NCI-H82 (cell line): ENCODE measurements at places on chromosomes 7 and 10.

GRCh38 chr10:3323865-3324498, 151.4 kb upstream of the PITRM1 start:
- no peak for DNase-seq

- DNase-seq: no peak
Observed at GRCh38 chr7:39430441-39430840, 135.8 kb upstream of the YAE1 start.

GRCh38 chr10:27490807-27491206, 13.3 kb upstream of the RAB18 start:
- DNase-seq: no peak

DNA sequence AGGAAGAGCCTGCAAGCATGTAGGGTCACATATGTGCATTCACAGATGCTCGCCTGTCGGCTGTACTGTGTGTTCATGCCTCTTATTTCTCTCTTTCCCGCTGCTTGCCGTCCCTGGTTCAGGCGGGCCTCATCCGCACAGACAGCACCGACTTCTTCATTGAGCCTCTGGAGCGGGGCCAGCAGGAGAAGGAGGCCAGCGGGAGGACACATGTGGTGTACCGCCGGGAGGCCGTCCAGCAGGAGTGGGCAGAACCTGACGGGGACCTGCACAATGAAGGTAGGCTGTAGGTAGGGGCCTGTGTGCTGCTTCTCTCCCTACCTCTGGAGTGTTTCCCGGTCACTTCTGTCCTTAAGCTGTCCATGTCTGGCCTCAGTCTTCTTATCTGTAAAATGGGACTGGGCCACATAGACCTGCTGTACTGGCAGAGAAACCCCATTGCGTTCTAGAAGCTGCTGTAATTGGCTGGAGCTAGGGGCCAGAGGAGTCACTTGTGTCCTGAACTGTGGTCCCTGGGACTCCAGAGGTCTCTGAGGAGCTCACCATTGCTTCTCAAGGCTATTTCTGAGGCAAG, 30.0 kb downstream of the ADAMTS14 start:
- no peak for DNase-seq

DNA sequence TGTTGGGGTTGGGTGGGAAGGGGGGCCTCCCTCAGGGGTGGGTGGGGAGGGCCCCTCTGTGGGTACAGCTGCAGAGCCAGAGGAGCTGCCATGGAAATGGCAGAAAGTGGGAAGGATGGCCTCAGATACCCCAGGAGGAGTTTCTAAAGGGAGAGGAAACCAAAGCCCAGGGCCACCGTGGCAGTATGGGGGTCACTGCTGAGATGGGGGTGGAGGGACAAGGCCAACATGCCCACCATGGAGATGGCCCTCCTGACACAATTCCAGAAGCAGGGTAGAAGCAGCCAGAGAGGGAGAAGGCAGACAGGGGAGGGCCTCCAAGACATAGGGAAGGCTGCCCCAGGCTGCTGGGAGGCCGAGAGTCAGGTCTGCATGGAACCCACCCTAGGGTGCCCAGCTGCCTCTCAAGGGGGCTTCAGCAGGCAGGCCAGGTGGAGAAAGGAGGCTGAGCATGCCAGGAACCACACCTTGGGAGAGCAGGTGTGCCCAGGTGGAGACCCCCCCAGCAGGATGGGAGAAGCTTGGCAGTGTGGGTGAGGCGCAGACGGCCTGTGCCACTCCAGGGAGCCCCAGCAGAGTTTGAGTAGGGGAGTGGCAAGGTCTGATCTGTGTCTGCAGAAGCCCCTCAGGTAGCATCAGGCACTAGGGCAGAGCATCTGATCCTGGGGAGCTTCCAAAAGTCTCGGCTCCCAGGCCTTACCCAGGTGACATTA, 146.8 kb downstream of the ARHGAP22 start:
- DNase-seq: no peak

DNA sequence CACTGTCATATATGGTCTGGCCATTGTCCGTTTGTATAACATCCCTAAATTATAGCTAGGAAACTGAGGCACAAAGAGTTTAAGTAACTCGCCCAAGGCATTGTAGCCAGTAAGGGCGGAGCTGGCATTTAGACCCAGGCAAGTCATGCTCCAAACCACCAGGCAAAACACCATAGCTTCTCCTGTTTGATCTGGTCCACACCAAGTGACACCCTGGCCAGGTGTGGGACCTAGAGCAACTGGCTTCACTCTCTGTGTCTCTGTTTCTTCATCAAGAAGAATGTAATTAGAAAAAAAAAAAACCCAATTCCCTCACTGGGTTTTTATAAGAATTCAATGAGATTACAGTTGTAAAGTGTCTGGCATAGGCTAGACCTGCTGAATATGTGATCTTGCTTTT, 85.2 kb upstream of the AOAH start:
- no peak for DNase-seq

GRCh38 chr7:155311826-155312537, 14.3 kb downstream of the INSIG1 start:
- no peak for DNase-seq

DNA sequence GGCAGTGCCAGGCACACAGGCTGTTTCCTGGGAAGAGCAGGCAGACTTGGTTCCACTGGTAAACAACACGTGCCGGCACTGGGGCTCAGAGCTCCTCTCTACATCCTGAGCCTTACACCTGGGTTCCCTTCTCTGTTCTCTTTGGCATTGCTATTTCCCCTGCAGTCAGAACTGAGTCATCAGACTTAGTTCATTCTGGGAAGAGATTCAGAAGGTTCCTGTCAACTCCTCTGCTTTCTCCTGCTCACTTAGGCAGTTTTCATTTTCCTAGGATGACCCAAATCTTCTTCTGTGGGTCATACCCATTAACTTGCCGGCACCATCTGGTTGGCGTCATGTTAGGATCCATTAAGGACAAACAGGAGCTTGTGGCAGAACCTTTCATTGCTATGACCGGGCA, 33.4 kb upstream of the LRRC18 start:
- no peak for DNase-seq

DNA sequence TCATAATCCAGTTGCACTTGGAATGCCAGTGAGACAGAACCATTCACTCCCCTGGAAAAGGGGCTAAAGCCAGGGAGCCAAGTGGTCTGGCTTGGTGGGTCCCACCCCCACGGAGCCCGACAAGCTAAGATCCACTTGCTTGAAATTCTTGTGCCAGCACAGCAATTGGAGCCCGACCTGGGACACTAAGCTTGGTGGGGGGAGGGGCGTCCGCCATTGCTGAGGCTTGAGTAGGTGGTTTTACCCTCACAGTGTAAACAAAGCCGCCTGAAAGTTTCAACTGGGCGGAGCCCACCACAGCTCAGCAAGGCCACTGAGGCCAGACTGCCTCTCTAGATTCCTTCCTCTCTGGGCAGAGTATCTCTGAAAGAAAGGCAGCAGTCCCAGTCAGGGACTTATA, 200.7 kb upstream of the NPSR1 start:
- no peak for DNase-seq

DNA sequence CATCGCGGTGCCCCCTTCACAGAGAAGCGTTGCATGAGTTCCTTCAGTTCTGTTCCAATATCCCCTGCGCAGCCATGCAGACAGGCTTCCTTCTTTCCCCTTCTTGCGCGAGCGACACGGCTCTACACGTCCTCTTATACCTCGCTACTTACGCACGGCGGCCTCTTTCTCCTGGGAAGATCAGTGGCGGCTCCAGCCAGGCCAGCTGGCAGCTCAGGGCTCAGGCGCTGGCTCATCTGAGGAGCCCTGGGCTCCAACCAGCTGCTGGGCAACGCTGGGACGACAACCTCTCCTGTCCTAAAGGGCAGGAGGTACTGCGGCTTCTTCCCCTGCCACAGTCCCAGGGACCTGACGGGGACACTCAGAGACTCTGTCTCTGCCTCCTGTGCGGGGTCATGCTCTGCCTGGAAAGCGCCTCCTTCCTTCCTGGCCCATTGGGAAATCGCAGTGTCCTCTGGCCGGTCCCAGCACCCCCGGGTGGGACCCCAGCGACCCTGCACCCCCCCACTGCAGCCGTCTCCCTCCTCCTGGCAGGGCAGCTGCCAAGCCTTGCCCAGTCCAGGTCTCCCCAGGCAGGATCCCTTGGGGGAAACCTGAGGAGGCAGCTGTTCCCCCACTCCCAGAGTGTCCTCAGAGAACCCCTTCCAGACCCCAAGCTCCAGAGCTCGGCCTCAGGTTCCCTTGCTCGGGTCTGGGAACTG, 5.0 kb upstream of the FAM20C start:
- DNase-seq: peak; percentile 67

GRCh38 chr7:77475181-77475580, 59.0 kb upstream of the GSAP start:
- no peak for DNase-seq

DNA sequence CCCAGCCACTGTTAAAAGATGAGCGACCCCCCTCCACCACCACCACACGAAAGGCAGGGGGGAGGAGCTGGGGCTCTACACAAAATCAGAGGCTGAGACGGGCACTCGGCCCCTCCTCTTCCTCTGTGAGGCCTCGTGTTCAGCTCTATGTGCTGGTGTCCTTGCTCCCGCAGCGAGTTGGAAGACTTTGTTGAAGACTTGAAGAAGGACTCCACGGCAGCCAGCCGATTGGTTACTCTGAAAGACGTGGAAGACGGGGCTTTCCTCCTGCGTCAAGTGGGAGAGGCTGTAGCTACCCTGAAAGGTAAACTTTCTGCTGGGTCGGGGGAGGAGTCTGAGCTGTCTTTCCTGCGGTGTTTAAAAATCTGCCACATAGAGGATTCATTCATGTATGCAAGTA, 203.7 kb downstream of the ARHGAP21 start:
- DNase-seq: peak; percentile 5

GRCh38 chr7:41047211-41047610, 655.7 kb downstream of the INHBA start:
- no peak for DNase-seq

DNA sequence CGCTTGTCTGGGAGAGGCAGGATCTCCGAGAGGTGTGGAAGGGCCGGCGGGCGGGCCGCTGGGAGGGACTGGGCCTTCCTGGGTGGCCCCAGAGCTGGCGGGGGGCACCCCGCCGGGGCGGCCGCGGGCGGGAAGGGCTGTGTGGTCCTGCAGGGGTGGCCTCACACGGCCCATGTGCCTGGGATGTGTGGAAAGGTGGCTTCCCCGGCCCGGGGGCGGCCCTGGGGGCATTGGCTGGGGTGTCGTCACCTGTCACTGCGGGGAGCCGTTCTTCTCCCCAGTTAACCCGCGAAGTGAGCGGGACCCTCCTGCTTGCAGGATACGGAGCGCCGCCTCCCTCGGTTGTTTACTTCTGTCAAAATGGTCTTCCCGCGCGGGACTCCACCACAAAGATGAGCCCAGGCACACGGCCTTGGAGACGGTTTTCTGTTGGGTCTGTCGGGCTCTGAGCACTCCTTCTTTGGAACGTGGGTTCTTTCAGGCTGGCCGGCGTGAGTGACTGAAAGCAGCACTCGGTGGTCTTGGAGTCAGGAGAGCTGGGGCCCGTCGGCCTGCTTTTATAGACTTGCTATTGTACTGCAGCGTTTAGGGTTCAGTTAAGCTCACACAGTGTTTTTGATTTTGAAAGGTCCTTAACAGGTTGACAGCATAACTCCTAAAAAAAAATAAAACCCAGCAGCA, 700 bp downstream of the SMC3 start:
- DNase-seq: peak; percentile 61

DNA sequence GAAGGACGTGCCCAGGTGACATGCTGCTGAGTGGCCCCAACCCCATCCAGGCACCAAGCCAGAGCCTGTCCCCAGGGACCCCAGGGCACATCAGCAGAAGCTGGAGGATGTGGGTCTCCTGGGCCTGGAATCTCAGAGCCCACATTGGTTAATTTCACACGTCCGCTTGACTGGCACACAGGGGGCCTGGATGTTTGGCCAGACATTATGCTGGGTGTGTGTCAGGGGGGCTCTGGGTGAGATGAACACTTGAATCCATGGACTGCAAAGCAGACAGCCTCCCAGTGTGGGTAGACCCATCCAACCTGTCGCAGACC, 79.1 kb upstream of the RET start:
- DNase-seq: no peak

DNA sequence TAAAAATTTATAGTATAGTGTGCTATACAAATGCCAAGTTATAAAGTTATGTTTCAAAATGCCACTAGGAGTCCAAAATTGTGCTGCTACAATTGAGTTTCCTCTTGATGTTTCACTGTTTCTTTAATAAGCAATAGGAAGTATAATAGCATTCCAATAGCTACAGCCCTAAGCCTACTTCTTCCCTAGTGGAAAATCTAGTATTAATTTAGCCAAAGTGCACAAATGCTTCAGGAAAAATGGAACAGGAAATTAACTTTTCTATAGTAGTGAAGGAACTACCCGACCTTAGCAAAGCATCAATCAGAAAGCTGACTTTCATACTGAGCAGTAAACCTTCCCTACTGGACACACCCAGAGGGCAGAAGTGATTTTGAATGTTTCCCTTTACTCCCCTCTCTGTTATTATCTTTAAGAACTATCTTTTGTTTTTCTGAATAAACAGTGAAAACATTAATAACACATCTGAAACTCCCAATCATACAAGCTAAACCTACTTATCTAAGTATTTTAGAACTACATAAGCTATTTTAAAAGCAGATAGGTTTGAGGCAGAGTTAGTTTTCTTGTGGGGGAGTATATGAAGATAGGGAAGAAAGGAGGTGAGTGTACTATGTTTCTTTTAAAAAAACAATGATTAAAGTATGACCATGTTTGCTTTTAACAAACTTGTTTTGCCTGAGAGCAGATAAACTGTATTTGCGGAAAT, 13.7 kb downstream of the CPED1 start:
- no peak for DNase-seq

DNA sequence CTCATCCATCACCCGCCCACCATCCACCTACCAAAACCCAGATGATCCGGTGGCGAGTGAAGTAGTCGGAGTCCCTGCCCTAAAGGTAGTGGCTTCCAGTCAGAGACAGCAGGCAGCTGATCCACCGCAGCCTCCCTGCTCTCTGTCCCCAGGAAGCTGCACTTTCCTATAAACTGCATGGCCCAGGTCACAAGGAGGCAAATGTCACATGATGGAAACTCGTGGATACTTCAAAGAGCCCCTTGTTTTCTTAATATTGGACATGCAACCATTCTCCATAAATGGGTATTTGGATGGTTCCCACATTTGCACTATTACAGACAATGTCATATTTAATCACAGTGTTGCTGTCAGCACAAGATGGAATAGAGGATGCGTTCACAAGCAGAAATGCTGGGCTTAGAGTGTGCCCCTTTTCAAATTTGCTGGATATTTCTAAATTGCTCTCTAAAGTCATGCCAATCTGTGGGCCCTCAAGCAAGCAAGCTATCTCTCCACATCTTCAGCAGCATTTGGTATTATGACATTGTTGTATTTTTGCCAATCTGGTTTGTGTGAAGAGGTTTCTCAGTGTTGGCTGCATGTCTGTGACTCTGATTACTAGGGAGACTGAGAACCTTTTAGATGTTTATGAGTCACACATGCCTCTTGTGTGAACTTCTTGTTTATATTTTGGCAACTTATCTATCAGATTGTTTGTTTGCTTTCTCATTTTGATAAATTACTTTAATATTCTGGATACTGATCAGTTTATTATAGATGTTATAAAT, 822.0 kb downstream of the TNS3 start:
- DNase-seq: no peak

DNA sequence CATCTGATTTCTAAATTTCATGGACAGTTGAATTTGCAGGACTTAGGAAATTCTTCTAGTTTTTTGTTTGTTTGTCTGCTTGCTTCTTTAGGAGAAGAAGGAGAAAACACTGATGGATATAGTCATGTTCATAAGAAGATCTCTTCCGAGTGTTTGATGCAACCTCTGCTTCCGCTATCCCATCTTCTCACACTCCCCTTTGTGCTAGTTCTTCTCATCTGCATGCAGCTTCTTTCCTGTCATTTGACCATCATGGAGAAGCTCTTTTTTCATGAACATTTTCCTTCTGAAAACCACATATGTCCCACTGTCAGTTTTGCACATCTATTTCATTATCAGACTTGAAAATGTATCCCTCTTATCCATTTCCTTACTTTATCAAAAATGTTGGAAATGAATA, 346.9 kb upstream of the PRKCQ start:
- DNase-seq: no peak
